Upper lobe of left lung (tissue), 6 donors: ENCODE measurements at places on chromosomes 7 and 10.
A peak's percentile ranks its signal among the peaks of the same experiment; 100 is the strongest.

DNA sequence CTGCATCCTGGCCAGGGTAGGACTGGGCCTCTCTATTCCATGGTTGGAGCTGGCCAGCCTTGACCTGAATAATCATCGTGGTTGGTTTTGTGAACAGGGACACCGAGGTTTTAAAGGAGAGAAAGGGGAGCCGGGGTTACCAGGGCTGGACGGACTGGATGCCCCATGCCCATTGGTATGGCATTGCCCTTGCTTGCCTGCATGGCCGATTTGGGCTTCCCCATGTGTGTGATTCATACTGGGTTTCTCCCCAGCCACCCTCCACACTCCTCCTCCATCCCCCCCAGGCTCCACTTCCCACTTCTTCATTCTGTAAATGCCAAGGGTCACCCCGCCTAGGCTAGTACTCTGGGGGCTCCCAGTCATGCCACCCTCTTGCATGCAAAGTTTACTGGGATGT lies 98.8 kb upstream of the MACROH2A2 start:
- H3K36me3 ChIP-seq = no peaks in the 10 kb centered on the region
- no peak for DNase-seq
- no peak overlapping the region for H3K4me3 ChIP-seq
- no peaks in the 10 kb centered on the region for H3K4me1 ChIP-seq

GRCh38 chr10:85433248-85433647 lies 933.3 kb downstream of the GRID1 start:
- no peak overlapping the region for H3K27ac ChIP-seq
- H3K36me3 ChIP-seq = no peaks in the 10 kb centered on the region
- H3K27me3 ChIP-seq = no peaks in the 10 kb centered on the region
- no peak overlapping the region for H3K4me3 ChIP-seq
- H3K4me1 ChIP-seq = no peaks in the 10 kb centered on the region

GRCh38 chr7:137771679-137772078 lies 75.1 kb downstream of the DGKI start:
- no peaks in the 10 kb centered on the region for H3K36me3 ChIP-seq
- no peak for DNase-seq
- H3K4me3 ChIP-seq = no peak overlapping the region
- H3K27ac ChIP-seq = no peak overlapping the region

DNA sequence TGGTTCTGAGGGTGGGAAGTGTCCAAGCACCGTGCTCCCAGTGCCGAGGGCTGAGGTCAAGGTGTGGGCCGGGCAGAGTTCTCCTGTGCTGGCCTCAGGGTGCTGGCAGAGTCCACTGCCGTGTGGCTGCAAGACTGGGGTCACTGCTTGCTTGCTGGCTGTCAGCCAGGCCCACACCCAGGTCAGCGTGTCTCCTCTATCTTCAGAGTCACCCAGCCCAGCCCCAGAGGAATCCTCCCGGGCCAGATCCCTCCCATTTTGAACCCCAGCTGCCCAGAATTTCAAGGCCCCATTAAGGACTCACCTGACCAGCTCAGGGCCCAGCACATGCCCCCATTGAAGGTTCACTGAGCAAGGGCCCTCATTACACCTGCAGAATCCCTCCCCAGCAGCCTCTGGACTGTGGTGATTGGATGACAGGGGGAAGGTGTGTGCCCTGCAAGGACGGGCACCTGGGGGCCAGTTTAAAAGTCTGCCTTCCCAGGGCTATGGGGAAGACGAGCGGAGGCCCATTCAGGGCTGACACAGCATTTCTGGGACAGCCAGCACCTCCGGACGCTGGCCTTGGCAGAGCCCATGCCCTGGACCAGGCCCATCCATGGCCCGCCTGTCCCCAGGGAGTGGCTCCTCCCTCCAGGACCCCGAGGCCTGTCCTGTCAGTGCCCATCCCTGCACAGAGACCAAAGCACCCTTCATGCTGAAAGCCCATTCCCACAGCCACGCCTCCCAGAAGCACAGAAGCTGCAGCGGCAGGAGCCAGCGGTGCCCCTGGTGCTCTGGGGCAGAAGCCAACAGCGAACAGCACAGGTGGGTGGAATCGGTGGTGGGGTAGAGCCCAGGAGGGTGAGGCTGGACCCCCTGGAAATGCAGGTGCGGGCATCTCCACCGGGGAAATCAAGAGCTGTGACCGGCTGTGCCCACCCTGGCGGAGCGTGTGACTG lies 45.1 kb upstream of the PPP2R2D start:
- H3K4me1 ChIP-seq = no peaks in the 10 kb centered on the region
- no peaks in the 10 kb centered on the region for H3K27me3 ChIP-seq
- DNase-seq = peak; percentile 19
- H3K27ac ChIP-seq = no peak overlapping the region
- no peaks in the 10 kb centered on the region for H3K36me3 ChIP-seq

GRCh38 chr10:106713846-106714245 lies 450.7 kb downstream of the SORCS1 start:
- no peak overlapping the region for H3K27ac ChIP-seq
- DNase-seq = no peak
- H3K27me3 ChIP-seq = no peaks in the 10 kb centered on the region
- H3K36me3 ChIP-seq = no peaks in the 10 kb centered on the region
- H3K4me1 ChIP-seq = no peaks in the 10 kb centered on the region
- H3K4me3 ChIP-seq = no peak overlapping the region

DNA sequence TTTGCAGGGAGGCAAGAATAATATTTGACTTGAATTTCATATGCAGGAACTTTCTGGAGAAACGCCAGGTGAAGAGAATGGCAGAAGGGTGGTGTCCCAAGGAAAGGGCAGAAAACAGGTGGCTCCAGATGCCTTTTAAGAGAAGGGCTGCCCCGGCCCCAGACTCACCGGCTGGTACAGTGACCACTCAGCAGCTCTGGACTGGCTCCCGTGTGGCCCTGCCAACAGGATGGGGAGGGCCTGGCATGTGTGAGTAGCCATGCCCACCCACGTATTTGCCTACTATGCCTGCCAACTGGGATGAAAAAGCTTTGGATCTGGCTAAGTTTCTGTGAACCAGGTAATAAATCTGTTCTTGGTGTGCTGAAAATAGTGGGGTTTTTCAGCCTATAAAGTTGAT lies 159.5 kb downstream of the PRKAG2 start:
- no peak for DNase-seq
- no peaks in the 10 kb centered on the region for H3K36me3 ChIP-seq
- H3K27me3 ChIP-seq = no peaks in the 10 kb centered on the region
- H3K4me3 ChIP-seq = no peak overlapping the region

GRCh38 chr7:67878808-67879207 lies 882.2 kb downstream of the TYW1 start:
- no peak overlapping the region for H3K4me3 ChIP-seq
- DNase-seq = no peak
- no peaks in the 10 kb centered on the region for H3K4me1 ChIP-seq
- H3K27me3 ChIP-seq = no peaks in the 10 kb centered on the region
- H3K27ac ChIP-seq = no peak overlapping the region

DNA sequence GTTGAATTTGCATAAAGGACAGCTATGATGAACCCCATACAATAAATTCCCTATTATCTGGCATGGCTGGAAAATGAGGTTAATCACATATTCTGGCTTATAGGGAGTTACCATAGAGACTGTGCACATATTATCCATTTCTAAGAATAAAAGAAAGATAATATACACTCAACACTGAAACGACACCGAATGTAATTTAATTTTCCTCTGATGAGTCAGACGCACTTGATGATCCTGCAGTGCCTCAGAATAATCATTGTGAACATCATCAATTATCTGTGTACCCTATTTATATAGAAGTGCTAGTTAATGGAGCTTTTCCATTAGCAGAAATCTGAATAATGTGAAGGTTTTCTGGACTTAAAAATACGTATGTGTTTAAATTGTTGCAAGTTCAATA lies 60.2 kb downstream of the SGCE start:
- no peak for DNase-seq
- H3K4me1 ChIP-seq = peaks cover 3% of the 10 kb centered on the region
- H3K27me3 ChIP-seq = no peaks in the 10 kb centered on the region
- no peak overlapping the region for H3K27ac ChIP-seq
- H3K36me3 ChIP-seq = no peaks in the 10 kb centered on the region

DNA sequence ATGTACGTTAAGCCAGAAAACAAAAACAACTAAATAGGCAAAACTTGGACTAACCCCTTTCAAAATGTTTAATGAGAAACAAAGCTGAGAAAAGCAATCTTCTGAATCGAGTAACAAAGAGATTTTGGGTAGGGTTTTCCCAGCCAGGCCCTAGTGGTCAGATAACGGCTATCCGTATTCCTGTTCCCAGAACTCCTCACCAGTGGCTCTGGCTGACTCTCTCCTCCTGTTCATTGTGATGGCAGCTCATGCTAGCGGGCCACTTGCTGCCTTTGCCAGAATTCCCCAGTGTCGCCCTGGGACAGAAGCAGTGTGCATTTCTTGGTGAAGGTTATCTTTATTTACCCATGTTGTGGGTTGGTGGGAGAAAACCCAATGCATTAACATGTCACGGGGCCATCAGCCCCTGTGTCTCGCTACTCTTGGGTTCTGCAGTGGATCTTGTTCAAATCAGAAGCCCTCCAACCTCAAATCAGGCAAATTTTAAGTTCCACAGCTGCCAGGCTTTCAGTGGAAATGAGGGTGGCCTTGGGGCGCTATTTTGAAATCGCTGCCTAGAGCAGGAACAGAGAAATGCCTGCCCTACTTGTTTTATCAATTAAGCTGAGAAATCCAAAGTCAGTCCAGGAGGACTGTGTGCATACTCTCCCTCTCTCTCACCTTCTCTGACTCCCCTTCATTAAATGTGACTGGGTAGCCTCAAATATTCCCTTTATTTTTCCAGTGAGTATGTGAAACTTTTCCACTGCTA lies 164.5 kb upstream of the NPVF start:
- no peaks in the 10 kb centered on the region for H3K27me3 ChIP-seq
- H3K27ac ChIP-seq = no peak overlapping the region
- H3K4me1 ChIP-seq = no peaks in the 10 kb centered on the region
- no peaks in the 10 kb centered on the region for H3K36me3 ChIP-seq
- DNase-seq = no peak

DNA sequence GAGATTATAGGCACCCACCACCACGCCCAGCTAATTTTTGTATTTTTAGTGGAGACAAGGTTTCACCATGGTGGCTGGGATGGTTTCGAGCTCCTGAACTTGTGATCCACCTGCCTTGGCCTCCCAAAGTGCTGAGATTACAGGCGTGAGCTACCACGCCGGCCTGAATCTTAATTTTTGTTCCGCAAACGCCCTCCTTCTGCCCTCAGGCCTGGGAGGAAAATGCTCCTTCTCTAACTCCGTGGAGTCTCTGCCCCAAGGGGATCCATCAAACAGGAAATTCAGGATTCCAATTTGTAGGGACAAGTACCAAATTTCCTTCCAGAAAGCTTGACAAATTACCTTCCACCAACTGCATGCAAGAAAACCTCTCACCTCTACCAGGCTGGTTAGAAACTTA lies 43.2 kb downstream of the RBAK start:
- no peaks in the 10 kb centered on the region for H3K36me3 ChIP-seq
- H3K4me3 ChIP-seq = no peak overlapping the region
- no peaks in the 10 kb centered on the region for H3K4me1 ChIP-seq
- H3K27me3 ChIP-seq = no peaks in the 10 kb centered on the region

DNA sequence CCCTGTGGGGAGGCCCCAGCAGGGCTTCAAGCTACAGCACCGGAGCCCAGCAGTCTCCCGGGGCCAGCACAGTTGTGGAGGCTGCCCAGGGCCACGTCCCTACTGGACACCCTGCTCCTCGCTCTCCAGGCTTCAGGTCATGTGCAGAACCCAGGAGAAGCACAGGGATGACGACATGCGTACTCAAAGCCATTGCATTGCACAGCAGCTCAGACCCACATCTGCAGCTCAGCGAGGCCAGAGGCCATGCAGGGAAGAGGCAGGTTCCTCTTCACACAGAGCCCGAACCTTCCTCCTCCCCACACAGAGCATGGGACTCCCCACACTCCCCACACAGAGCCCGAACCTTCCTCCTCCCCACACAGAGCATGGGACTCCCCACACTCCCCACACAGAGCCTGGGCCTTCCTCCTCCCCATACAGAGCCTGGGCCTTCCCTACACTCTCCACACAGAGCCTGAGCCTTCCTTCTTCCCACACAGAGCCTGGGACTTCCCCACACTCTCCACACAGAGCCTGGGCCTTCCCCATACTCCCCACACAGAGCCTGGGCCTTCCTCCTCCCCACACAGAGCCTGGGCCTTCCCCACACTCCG lies 12.3 kb downstream of the CFAP46 start:
- no peak for DNase-seq
- no peak overlapping the region for H3K4me3 ChIP-seq
- no peaks in the 10 kb centered on the region for H3K4me1 ChIP-seq
- H3K27ac ChIP-seq = no peak overlapping the region
- no peaks in the 10 kb centered on the region for H3K36me3 ChIP-seq

GRCh38 chr10:119211176-119211575 lies 3.8 kb downstream of the GRK5 start:
- DNase-seq = no peak
- peak overlapping the region; percentile 97 for H3K27ac ChIP-seq
- H3K36me3 ChIP-seq = no peaks in the 10 kb centered on the region
- no peak overlapping the region for H3K4me3 ChIP-seq
- no peaks in the 10 kb centered on the region for H3K27me3 ChIP-seq

DNA sequence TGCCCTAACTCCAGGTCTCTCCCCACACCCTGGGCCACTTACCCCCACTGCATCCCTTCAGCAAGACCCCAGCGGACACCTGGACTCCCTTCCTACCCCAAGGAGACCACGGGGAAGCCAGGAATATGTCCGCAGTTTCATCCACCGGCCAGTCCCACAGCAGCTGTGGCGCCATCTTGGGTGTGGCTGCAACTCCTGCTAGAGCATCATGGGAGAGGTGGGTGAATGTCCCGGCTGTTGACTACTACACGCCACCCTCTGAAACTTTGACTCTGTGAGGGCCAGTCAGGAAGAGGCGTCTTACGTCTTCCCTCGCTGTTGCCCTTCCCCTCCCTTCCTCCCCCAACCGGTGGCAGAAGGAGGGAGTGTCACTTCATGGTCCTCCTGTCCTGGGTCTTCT lies 238.3 kb upstream of the RNF32 start:
- no peaks in the 10 kb centered on the region for H3K27me3 ChIP-seq
- H3K4me3 ChIP-seq = no peak overlapping the region
- no peak for DNase-seq

DNA sequence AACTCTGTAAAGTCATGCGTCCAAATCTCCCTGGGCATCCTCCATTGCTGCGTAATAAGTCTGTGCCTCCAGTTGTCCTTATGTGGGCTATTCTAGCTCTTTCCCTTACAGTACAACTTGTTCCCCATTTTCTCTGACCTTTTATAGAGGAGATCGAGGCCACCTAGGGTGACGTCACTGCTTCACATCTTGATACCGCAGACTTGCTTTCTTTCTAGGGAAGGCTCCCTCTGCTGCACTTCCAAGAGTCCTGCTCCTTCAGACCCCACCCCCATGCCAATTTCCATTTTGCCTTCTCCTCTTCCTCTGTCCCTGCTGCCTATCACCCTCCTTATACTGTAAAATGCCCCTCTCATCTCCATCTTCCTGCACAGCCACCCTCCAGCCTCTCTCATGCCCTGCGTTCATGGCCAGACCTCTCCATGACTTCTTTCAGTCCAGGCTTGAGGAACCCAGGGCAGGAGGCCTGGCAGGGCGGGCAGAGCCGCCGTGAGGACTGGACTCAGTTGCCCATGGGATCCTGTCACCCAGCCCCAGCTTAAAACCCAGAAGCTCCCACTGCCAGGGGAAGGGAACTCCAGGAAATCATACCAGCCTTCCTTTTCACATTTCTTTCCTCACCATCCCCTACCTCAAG lies 57.5 kb downstream of the CAMK1D start:
- H3K36me3 ChIP-seq = no peaks in the 10 kb centered on the region
- no peaks in the 10 kb centered on the region for H3K27me3 ChIP-seq
- no peak overlapping the region for H3K27ac ChIP-seq
- no peaks in the 10 kb centered on the region for H3K4me1 ChIP-seq
